ENCODE measurements at places on chromosomes 7 and 10.

DNA sequence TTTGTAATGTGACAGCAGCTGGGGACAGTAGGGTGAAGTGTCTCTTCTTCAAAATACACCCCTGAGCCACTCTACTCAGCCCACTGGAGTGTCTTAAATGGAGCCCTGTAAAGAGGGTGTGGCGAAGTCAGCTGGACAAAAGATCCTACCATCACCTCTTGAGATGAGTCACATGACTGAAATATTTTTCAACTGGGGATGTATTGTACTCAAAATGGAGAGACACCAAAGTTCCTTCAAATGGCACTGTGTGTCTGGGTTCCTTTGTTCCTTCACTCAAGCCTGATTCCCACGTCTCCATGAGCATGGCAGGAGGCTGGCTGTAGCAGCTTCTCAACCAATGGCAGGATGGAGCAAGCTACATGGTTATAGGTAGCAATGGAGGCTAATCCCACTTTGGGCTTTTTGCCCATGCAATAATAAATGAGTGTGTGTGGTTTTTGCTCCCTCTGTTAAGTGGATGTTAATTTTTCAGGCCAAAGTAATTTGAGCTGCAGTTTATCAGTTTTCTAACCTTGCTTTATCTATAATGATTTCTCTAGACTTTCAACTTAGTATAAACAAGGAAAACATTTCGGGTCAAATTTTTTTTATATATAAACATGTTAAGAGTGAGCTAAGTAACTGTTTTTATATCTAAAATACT, 68.2 kb downstream of the CLEC2L start:
- no peak for DNase-seq

GRCh38 chr7:5633161-5634106, 148.0 kb downstream of the RNF216 start:
- no peak for DNase-seq

GRCh38 chr7:49624611-49625010, 148.8 kb upstream of the VWC2 start:
- no peak for DNase-seq

GRCh38 chr7:26182283-26182682, 18.3 kb downstream of the HNRNPA2B1 start:
- no peak for DNase-seq

GRCh38 chr10:122729126-122729525, 29.5 kb upstream of the C10orf120 start:
- no peak for DNase-seq

DNA sequence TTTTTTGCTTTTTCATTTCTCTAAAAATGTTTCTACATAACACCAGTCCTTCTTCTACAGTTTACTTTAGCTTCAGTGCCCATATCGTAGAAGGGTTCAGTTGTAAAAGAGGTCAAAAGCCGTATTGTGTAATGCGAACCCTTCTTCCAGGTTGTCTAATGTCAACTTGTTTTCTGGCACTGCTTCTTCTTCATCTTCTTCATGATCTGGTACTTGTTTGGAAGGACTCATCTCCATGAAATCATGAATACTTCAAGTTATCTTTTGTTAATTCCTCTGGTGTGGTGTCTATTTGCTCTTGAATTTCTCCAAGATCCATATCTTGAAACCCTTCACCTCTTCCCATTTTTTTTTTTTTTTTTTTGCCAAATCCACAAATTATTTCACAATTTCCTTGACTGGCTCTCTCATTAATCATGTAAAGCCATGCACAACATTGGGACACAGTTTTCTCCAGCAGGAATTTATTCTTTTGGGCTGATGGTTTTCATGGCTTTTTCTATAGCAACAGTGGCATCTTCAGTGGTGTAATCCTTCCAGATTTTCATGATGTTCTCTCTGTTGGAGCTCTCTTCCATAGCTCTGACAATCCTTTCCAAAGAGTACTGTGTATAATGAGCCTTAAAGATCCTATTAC, 85.1 kb downstream of the CPED1 start:
- no peak for DNase-seq

- DNase-seq = no peak
Observed at GRCh38 chr7:106037489-106038176, 74.5 kb downstream of the SYPL1 start.

- DNase-seq = no peak
Observed at GRCh38 chr7:16511314-16511713, 15.3 kb upstream of the LRRC72 start.
